ENCODE measurements at places on chromosomes 11 and 22. TPM values are rescaled to one million over a fixed set of nuclear protein-coding genes. Genes with fewer than 3 reads are reported as not detected.

Gene CST6
- 0.09 TPM for total RNA-seq

Gene ZDHHC8
- total RNA-seq: 16.0 TPM

Gene IRAG1
- 0.18 TPM for total RNA-seq

Gene RBFOX2
- 128 TPM for total RNA-seq

Gene OR10A2
- total RNA-seq: not detected

All from endothelial cell of coronary artery (primary cell).